ENCODE measurements at places on chromosomes 13 and 19.
A peak's percentile ranks its signal among the peaks of the same experiment; 100 is the strongest.

DNA sequence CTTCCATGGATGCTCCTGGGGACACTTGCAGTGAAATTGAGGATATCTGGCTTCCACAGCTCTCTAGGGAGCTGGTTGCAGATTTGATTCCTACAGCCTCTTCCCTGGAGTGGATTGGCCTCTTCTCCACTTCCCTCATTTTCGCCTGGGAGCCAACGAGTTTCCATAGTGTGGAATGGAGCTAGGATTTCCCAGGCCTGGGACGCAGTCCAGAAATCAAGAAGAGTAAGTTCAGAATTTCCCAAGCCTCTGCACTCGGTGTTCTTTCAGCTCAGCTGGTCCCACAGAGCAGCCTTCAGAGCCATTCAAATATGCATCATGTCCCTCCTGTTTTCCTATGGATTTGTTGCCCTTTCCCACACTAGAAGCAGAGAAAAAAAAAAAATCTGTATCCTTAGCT lies 68.2 kb downstream of the RAP2A start:
- no peak for DNase-seq

DNA sequence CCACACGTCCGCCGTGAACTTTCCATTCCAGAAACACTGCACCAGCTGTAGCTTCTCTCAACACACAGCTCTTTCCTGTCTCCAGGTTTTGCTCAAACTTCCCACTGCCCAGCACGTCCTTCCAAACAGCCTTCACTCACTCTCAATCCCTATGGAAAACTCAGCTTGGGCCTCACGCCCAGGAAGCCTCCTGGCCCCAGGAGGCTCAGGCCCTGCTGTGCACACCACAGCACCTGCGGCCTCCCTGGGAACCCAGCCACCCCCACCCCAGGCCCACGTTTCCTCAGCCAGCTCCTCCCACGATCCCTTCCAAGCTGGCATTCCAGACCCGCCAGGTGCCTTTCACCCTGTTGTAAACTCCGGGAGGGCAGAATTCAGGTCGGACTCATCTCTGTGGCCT lies 35.2 kb downstream of the C13orf46 start:
- DNase-seq: no peak

GRCh38 chr19:23183251-23183650 lies 66.4 kb downstream of the ZNF730 start:
- no peak for DNase-seq

DNA sequence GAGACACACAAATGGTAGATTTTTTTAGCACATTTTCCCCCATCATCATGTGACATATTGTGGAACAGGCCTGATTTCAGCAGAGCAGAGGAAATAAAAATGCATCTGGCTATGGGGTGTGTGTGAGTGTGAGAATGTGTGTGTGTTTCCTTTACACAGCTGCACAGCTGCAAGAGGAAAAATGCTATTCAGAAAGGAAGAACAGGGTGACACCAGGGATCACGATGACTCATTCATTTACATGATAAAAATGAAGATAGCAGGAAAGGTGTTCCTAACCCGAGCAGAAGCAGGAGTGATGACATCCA lies 469.5 kb upstream of the TSHZ3 start:
- DNase-seq: no peak

DNA sequence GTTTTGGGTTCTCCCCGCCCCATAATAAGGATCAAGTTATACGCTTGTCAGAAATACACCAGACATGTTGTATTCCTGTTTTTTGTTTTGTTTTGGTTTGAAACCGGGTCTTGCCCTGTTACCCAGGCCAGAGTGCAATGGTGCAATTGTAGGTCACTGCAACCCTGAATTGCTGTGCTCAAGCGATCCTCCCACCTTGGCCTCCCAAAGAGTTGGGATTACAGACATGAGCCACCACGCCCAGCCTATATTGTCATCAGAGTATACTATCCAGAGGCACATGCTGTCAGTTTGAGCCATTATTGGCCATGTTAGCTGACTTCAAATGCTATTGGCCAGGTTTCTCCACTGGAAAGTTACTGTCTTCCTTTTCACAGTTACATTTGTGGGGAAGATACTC lies 9.8 kb downstream of the SAFB start:
- no peak for DNase-seq

- DNase-seq: no peak
Observed at GRCh38 chr19:39017646-39018045, 14.7 kb downstream of the FBXO27 start.

DNA sequence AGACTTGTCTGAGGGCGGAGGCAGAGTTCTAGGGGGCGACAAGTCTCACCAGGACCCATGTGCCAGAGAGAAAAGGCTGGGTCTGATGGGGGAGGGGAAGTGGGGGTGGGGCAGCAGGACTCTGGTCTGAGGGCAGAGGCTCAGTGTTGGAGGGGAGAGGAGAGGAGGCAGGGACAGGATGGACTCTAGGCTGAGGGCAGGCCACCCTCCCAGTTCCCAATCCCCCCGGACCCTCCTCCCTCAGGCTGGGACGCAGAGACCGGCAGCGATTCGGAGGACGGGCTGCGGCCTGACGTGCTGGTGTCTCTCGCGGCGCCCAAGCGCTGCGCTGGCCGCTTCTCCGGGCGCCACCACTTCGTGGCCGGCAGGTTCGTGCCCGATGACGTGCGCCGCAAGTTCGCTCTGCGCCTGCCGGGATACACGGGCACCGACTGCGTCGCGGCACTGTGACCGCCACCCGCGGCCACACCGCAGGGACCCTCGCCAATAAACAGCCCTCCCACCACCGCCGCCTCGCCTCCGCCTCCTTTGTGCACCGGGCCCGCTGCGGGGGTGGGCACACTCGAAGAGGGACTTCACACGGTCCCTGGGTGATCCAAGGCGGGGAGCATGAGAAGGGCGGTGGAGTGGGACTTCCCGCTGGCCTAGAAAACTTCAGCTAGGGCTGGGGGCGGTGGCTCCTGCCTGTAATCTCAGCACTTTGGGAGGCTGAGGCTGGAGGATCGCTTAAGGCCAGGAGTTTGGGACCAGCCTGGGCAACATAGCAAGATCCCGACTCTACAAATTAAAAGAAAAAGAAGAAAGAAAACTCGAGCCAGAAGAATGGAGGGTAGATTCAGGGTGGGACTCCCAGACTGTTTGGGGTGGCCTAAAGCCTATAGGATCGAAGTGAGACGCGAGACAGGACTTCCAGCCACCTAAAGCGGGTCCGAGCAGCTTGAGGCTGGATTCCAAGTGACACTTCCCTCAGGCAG lies 703 bp upstream of the CILP2 start:
- no peak for DNase-seq

- DNase-seq: no peak
Observed at GRCh38 chr19:45508417-45508860, 1.2 kb downstream of the VASP start.

DNA sequence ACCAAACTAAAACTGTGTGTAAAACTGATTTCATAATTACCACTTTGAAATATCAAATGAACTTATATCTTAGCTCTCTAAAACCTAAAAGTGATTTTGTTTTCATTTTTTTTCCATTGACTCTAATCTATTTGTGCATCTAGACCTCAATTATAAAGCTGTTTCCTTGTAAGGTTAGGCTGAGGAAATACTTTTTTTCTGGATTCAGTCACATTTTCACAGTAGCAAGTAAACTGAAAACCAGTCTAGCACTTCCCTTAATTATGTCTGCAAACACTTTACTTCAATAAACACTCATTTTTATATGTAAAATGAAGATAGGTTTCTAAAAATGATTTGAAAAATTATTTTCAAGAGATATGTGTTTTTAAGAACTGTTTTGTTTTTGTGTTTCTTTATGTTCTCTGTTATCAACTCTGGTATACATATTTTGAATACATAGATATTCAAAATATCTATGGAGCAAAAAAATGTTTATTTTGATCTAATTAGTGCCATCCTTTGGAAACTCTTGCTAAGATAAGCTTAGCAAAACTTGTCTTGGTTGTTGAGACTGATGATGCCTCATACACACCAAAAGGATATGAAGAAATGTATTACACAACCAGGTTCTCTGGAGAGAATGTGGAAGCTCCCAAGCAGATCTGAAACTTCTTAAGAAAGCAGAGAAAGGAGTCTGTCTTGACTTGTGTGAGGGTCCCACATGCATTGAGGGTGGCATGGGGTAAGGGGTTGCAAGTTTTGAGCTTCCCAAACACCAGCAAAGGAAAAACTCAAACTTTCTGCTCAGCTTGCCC lies 1887.4 kb downstream of the PCDH9 start:
- DNase-seq: no peak

GRCh38 chr13:19672990-19673389 lies 39.5 kb downstream of the MPHOSPH8 start:
- DNase-seq: no peak

DNA sequence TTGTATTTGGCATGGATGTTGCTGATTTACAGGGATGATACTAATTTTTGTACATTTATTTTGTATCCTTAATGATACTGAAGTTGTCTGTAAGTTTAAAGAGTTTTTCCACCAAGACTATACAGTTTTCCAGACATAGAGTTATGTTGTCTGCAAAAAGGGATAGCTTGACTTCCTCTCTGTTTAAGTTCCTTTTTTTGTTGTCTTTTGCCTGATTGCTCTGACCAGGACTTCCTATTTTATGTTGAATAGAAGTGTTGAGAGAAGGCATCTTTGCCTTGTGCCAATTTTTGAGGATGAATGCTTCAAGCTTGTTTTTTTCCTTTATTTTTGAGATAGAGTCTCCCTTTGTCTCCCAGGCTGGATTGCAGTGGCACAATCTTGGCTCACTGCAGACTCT lies 36.8 kb upstream of the ZNF681 start:
- DNase-seq: no peak

DNA sequence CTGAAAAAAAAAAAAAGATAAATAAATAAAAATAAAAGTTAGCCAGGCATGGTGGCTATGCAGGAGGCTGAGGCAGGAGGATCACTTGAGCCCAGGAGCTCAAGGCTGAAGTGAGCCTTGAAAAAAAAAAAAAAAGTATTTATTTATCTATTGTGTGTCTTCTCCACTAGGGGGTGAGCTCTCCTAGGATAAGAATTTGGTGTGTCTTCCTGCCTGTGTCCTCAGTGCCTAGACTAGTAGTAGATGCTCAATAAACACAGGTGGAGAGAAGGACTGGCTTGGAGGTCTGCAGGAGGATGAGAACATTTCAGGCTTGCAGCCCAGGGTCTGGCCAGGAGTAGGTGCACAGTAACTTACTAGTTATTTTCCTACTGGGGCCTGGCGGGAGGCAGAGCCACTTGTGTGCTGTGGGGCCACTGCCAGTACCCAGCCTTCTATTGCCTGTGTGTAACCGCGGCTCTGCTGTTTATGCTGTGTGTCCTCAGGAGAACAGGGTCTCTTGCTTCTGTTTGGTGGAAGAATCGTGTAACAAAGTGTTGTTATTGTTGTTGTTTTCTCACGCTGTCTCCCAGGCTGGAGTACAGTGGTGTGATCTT lies 5.4 kb downstream of the LMTK3 start:
- DNase-seq: no peak

DNA sequence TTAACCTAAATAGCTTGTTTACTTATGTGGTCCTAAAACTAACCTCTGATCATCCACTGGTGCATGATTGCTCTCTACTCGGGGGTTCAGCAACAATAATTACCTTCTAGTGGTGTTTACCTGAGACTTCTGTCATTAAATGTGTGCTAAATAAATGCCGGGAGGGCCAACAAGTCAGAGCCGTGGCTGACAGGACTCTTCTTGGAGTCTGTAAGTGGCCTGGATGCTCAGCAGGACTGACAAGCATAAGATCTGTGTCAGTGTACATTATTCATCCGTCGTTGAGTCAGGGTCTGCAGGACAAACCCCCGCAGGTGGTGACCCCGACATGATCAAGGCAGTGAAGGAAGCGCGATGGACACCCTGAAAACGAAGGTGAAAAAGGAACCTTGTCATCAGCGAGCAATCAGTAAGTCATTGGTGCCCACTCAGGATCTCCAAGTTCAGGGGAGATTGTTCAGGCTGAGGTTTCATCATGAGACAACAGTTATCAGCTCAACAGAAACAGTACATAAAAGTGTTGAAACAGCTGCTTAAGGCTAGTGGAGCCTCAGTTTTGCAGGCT lies 1466.9 kb downstream of the UQCRFS1 start:
- DNase-seq: no peak

DNA sequence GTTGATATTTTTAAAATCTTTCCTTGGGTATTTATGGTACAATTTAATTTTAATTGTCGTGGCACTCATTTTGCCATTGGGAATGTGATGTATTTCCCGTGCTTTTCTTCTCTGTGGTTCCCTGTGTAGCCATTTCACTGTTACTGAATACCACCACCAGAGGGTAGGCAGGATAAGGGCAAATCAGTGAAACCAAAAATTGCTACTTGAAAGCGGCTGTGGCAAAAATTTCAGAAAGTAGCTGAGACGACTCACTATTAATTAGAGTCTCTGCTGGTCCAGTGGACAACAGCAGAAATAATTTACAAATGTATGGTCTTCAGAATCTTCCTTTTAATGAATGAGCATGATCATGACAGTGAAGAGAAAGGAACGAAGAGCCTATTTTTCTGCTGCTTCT lies 34.4 kb upstream of the MIR17HG start:
- peak; percentile 31 for DNase-seq

DNA sequence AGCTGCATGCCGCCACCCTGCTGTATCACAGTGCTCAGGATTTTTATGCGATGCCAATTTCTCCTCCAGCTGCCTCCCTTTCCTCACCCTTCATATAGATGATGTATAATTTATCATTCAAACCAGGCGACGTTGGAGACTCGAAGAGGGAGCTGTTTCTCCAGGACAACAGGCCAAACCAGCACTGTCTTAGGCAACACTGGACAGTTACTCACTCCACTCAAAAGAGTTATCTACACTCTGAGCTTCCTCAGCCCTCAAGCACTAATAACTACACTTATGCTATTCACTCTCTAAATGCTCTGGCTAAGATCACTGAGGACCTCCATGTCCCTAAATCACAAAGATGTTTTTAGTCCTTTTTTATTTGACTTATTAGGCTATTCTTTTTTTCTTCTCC lies 87.3 kb upstream of the RFC3 start:
- DNase-seq: no peak

DNA sequence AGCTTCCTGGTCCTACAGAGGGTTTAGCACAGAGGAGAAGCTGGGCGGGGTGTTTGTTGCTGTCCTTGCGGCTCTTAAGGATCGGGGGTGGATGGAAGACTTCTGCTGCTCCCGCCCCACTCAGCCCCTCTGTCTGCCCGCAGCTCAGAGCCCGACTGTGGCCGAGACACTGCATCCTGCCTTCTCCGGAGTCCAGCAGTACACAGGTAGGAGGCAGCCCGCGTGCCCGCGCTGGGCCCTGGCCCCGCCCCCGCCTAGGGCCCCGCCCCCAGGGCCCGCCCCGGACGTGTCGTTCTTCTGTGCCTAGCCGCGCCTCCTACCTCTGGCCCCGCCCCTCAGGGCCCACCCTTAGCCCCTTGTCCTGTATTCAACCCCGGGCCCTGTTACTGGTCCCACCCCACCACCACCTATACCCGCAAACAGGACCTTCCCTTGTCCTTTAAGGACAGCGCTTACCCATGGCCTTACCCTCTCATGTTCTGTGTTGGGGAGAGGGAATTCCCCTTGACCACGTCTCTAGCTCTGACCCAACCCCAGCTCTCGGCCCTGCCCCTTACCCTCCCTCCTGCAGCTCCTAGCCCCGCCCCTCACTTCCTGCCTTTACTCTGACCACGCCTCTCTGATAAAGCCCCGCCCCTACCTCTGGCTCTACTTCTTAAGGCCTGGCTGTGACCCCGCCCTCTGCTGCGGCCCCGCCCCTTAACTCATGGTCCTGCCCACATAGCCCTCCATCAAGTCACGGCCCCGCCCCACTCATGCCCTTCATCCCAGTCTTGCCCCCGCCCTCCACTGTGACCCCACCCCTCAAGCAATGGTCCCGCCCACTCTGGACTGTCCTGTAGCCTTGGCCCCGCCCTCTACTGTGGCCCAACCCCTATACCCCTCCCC lies 60.5 kb downstream of the CELF5 start:
- DNase-seq: no peak
